ENCODE measurements at places on chromosomes 1 and 21.

DNA sequence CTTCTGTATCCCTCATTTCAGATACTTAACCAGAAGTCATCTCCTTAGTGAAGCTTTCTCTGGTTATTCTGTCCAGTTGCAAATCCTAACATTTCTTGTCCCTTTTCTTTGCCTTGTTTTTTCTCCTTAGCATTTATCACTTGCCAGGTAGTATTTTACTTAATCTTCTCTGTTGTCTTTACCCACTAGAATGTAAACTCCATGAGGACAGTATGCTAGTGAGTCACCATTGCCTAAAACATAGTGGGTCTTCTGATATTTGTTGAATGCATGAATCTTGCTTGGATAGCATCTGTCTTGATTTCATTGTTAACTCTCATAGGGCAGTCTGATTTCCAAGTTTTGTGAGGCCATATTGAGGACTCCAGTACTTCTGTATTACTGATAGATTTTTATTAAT is 9.6 kb downstream of the CAPZA1 start:
- DNase-seq: no peak

GRCh38 chr1:225447650-225448089 is 19.8 kb upstream of the LBR start:
- no peak for DNase-seq

DNA sequence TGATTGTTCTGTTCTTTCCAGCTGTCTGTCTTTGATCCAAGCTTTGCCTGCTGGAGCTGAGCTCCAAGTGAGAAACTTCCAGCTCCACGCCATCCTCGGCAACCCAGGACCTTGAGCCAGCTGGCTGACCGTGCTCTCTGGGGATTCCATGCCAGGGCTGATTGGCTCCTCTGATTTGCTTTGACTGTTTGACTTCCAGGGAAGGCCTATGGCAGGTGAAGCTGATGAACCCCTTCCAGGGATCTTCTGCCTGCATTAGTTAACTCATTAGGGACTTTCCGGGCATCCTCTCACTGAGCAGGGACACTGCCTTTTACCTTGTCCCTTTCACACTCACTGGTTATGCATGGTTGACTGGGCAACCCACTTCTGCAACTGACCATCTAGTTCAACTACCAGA is 406.1 kb downstream of the RPS6KC1 start:
- DNase-seq: peak; percentile 20

GRCh38 chr1:212825798-212826452 is 21.5 kb downstream of the SPATA45 start:
- DNase-seq: no peak

- no peak for DNase-seq
Measured at GRCh38 chr1:166950156-166950555, 25.2 kb downstream of the ILDR2 start.

GRCh38 chr1:160747717-160748116 is 8.7 kb downstream of the SLAMF7 start:
- DNase-seq: no peak

DNA sequence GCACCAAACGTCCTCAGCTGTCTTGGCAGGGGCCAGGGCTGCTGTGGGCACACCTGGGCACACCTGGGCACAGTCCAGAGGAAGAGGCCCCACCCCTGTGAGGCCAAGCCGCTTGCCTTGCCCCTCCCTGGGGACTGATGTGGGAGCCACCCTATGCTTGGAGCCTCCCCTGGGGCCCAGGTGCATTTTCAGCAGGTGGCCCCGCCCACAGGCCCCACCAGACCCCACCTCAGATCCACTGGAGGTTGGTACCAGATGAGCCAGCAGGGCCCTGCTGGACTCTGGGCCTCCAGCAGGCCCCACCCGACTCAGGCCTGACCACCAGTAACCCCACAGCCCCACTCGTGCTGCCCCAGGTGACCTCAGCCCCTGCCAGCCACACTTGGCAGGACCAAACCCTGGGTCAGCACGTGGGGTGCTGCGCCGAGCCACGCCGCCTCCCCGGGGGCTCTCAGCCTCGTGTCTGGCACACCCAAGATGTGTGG is 8.8 kb downstream of the SLC19A1 start:
- no peak for DNase-seq

DNA sequence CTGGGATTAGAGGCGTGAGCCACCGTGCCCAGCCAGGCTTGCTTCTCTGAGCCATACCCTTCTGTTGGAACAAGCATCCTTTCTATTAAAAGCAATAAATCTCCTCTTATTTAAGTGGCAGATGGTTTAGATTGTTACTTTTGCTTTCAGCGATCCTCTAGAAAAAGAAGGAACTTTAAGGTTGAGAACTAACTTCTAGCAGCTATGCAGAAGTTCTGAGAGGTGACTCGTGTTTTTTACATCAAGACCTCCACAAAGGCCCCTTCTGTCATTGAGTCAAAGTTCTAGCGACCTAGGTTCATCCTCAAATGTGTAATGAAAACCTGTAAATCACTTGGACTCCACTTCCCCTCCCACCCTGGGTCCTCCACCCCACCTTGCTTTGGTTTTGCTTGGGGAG is 30.8 kb downstream of the PLEKHO1 start:
- DNase-seq: no peak

GRCh38 chr21:28410256-28410655 is 582.4 kb downstream of the LTN1 start:
- DNase-seq: no peak

DNA sequence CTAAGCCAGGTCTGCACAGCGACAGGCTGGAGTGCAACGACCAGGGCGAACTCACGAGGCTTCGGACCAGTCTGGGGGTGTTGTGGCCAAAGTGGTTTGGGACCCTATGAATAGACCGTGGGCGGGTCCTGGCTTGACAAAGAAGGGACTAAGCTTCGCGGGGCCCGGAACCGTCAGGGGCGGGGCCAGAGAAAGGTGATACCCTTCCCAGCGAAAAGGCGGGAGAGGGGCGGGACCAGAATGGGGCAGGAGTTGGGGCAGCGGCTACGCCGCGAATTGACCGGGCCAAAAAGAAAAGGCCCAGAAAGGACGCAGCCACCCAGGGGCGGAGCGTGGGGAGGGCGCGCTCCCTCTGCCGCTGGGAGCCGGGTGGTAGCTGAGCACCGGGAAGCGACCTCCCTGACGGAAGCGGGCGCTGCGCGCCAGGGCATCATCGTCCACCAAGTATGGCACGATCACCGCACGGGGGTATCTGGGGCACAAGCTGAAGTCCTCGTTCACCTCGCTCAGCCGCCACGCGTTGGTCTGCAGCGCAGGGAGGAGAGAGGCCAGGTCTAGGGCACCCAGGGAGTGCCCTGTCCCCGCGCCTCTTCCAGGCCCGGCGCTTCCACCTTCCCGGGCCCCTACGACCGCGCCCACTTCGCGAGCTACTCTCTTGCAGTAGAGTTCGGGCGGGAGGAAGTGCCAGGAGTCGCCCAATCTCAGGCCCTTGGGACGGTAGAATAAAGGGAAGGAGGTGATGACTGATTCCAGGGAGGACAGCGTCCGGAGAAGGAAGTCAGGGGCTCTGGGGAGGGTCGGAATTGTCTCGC is 6.7 kb upstream of the FAM167B start:
- no peak for DNase-seq

DNA sequence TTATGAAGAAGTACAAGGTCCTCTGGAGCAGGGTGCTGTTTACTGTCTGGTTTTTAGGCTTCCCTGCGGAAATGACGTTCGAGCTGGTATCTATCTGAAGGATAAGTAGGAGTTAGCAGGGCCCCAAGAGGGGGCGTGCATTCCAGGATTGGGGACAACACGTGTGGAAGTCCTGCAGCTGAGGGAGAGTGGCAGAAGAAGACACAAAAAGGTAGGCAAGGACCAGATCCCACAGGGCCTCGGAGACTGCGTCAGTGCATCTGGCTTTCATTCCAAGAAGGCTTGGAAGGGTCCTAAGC is 5.9 kb downstream of the RIMS3 start:
- no peak for DNase-seq

- no peak for DNase-seq
Measured at GRCh38 chr1:184906761-184907160, 67.5 kb downstream of the NIBAN1 start.

DNA sequence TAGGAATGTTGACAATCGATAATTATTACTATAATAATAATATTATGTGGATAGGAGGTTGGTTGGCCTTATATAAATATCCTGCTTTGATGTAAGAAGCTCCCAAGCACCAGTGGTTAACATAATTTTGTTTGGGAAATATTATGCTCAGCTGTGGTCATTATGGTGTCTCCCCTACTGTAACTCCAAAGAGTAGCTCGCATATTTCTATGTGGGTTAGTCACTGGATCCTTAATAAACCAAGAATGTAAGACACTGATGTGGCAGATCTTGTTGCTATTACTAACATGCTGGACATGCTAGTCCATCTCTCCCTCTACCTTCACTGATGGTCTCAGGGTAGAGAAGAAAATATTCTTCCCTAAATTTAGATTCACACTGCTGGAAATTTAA is 79.2 kb upstream of the RALGPS2 start:
- no peak for DNase-seq

DNA sequence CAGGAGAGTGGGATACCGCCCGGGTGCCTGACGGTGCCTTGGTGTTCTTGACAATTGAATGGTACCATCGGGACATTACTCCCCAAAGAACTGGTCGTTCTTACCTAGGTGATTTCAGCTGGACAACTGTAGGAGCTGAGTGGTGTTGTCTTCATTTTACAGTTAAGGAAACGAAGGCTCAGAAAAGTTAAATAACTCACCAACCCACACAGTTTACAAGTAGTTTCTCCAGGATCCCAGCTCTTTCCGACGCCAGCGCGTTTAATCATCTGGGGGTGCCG is 1.6 kb downstream of the PIK3CD start:
- no peak for DNase-seq

- no peak for DNase-seq
Measured at GRCh38 chr1:46197560-46197963, 672 bp downstream of the POMGNT1 start.

- no peak for DNase-seq
Measured at GRCh38 chr1:40187399-40187798, 26.2 kb downstream of the RLF start.

DNA sequence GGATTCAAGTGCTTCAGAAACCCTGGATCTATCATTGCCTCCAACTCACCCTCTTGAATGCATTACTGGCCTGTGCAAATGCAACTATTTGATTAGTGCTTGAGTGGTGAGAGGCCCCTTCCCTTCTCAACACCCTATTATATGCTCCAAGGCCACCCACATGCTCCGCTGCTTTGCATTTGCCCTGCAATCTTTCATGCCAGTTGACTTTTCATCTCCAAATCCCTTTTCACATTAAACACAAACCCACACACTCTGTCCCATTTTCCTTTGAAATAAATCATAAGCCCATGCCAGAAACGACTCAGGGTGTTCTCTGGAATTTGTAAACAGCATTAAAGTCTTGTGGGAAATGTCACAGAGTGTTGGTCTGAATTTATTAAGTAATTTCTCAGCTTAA is 78.9 kb upstream of the CTTNBP2NL start:
- no peak for DNase-seq

DNA sequence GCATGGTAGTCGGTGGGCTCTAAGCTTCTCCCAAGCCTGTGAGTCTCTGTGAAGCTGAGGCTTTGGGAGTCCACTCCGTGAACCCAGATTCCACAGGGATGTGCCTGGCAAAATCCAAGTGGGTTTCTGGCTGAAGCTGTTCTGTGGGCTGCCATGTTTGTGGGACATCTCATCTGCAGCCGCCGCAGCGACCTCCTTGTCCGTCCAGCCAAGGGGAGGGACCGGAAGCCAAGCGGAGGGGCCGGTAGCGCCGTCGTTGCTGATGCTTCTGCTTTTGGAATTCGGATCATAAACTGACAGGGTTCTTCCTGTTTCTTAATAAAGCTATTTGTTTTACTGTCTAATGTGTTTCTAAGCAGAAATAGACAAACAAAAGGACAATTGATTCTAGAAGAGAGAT is 13.3 kb downstream of the KIF26B start:
- no peak for DNase-seq

DNA sequence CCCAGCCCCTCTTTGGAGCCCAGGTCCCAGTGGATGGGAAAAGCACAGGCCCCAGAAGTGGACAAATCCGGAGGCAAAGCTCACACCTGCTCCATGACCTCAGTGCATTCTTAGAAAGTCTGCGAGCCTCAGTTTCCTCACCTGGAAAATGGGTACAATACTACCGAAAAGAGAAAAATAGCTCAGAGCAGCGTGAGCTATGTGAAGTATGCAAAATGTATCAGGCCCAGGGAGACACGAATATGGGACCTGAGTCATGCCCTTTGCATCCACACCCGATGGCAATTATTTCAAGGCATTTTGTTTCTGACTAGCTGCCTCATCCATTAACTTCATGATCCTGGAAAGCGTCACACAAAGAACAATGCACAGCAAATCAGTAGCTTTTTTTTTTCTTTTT is 9.2 kb downstream of the ALDH4A1 start:
- DNase-seq: no peak

DNA sequence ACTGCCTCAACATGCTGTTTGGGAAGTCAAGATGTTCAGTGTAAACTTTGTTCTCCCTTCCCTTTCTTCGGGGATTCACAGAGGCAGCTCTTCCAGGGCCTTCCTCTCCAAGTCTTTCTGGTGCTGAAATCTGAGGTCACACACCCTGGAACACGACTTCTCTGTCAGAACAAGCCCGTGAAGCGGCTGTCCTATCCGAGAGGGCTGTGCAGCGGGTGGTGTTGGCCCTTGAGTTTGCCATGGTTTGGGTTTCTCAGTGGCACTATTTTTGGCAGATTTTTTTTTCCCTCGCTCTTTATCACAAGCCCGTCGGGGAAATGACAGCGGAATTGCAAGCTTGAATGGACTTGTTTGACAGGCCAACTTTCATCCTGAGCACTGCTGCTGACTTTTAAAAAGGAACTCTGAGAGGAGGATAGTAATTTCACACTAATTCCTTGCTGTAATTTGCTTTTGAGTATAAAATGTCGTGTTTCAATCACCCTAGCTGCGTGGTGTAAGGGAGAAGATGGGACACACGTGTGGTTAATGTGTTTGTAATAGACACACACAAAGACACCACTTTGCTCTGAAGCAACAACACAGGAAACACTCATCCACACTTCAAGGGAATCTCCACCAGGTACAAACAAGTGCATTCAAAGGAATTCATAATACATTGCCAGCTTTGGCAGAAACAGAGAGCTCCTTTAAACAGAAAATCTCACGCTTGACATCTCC is 60.1 kb upstream of the TARBP1 start:
- DNase-seq: no peak

DNA sequence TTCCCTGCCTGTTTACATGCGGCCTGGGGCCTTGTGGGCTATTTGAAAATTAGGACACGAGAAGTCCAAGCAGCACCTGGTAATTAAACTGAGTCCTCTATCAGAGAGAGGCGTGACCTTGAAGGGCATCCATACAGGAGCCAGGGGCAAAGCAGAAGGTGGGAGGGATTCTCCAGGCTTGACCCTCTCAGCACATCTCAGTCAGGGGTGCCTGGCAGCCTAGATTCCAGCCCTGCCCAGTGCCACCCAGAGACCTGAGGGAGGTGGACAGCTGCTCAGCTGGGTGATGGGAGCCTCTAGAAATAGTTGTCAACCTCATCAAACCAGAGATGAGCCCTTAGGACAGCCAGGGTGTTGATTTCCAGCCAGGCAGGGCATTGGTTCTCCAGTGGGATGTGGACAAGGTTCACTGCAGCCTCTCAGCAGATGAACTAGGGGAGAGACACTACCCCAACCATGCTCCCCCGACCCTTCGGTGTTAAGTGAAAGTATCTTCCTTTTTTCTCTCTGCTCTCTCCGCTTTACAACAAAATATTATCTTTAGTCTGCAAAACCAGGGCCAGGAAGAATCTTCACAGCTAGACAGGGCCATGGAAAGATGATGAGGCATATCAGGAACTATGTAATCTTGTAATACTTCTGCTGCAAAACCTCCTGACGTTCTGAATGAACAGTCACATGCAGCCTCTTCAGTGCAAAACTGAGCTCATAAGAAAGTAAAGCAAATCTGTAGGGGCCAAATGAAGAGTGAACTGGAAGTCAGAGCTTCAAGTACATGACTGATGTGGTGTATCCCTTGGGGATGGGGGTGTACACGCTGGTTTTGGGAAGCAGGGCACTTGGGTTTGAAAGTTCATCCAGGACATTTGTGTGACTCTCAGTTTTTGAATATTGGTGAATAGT is 35.9 kb upstream of the ATP5PO start:
- no peak for DNase-seq
